Lung (tissue), 17 donors: ENCODE measurements at places on chromosomes 5 and 9.
A peak's percentile ranks its signal among the peaks of the same experiment; 100 is the strongest.

DNA sequence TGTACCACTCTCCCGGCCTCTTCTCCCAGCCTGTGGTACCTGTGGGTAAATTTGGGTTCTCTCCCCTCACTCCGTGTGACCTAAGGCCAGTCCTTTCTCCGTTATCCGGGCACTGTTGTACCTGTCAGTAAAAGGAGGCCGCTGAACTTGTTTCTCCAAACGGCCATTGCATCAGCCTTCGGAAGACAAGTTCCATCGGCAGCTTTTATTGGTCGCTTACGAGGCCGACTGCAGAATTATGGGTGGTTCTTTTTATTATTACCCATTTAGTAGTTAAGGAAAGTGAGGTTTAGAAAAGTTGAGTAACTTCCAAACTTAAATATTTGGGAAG lies 558 bp downstream of the GRPEL2 start:
- peak overlapping the region; percentile 93 for H3K4me3 ChIP-seq
- peak overlapping the region; percentile 86 for H3K27ac ChIP-seq
- peak; percentile 34 for DNase-seq

GRCh38 chr5:79396265-79396664 lies 117.7 kb downstream of the HOMER1 start:
- peaks cover 4% of the 10 kb centered on the region for H3K36me3 ChIP-seq
- no peaks in the 10 kb centered on the region for H3K4me1 ChIP-seq
- no peak overlapping the region for H3K27ac ChIP-seq

GRCh38 chr5:137158691-137159090 lies 340.4 kb downstream of the SPOCK1 start:
- DNase-seq: no peak
- H3K4me3 ChIP-seq: no peak overlapping the region
- H3K36me3 ChIP-seq: no peaks in the 10 kb centered on the region
- H3K4me1 ChIP-seq: no peaks in the 10 kb centered on the region
- no peak overlapping the region for H3K27ac ChIP-seq
- peaks cover 21% of the 10 kb centered on the region for H3K27me3 ChIP-seq

DNA sequence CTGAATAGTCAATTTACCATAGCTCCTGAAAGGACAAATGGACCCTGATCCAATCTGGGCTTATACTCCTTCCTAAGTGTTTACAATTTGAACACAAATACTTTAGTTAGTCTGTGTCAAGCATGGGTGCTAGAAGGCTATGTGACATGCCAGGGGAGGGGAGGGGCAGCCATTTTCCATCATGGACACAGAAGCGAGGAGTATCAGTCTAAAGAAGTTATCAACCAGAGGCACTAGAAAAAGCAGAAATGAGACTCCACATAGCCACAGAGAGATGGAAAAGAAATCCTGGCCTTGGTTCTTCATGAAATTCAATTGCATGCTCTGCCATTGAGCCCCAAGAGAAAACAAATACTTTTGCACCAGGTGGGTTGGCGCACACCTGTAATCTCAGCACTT lies 61.8 kb downstream of the NR6A1 start:
- H3K4me1 ChIP-seq: peaks cover 6% of the 10 kb centered on the region
- H3K27ac ChIP-seq: no peak overlapping the region
- no peak overlapping the region for H3K4me3 ChIP-seq
- no peaks in the 10 kb centered on the region for H3K27me3 ChIP-seq
- DNase-seq: no peak
- H3K36me3 ChIP-seq: no peaks in the 10 kb centered on the region

GRCh38 chr9:95891067-95891671 lies 15.7 kb downstream of the ERCC6L2 start:
- no peak overlapping the region for H3K4me3 ChIP-seq
- H3K27me3 ChIP-seq: no peaks in the 10 kb centered on the region
- peaks cover 1% of the 10 kb centered on the region for H3K36me3 ChIP-seq
- H3K4me1 ChIP-seq: no peaks in the 10 kb centered on the region

DNA sequence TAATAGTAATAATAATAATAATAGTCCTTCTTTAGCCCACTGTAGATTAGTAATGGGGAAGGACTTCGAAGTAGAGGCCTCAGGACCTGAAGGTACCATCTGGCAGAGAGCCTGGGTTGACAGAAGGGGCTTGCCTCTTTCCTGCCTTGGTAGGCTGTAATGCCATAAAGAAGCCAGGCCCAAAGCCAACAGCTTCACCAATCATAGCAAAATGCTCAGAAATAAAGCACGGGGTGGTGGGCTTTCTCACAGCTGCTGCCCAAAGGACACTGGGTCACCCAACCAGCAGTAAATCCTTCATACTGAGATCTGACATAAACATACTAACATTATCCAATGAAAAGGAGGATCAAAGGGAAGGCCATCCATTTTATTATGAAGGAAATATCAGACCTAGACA lies 70.7 kb downstream of the SUSD1 start:
- no peaks in the 10 kb centered on the region for H3K27me3 ChIP-seq
- H3K36me3 ChIP-seq: no peaks in the 10 kb centered on the region
- H3K4me3 ChIP-seq: no peak overlapping the region
- no peaks in the 10 kb centered on the region for H3K4me1 ChIP-seq
- no peak for DNase-seq

- H3K4me3 ChIP-seq: no peak overlapping the region
- peaks cover 11% of the 10 kb centered on the region for H3K4me1 ChIP-seq
- H3K36me3 ChIP-seq: no peaks in the 10 kb centered on the region
- no peaks in the 10 kb centered on the region for H3K27me3 ChIP-seq
- no peak overlapping the region for H3K27ac ChIP-seq
- DNase-seq: no peak
These were observed 133.0 kb upstream of the IQGAP2 start for GRCh38 chr5:76269932-76270610.

- no peak overlapping the region for H3K27ac ChIP-seq
- DNase-seq: no peak
- H3K27me3 ChIP-seq: no peaks in the 10 kb centered on the region
These were observed 208.1 kb downstream of the ARHGAP26 start for GRCh38 chr5:142978252-142978651.

DNA sequence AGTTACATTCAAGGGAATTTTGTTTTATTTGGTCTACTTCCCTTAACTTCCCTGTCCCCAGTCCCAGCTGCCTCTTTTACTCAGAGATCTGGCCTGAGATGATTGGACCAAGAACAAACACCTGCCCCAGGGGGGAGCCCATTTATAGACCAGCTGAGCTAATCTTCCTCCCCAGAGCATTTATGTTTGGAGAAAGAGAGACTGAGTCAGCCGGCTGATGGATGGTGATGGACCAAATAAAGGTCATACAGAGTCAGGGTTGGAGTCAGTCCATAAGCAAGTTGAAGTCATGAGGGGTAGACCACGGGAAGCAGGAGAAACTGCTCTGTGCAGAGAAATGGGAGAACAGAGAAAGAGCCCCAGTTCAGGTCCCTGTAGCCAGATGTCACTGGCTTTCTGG lies 77.7 kb downstream of the TMEM174 start:
- H3K36me3 ChIP-seq: no peaks in the 10 kb centered on the region
- H3K4me1 ChIP-seq: no peaks in the 10 kb centered on the region
- H3K4me3 ChIP-seq: no peak overlapping the region
- H3K27me3 ChIP-seq: peaks cover 6% of the 10 kb centered on the region

DNA sequence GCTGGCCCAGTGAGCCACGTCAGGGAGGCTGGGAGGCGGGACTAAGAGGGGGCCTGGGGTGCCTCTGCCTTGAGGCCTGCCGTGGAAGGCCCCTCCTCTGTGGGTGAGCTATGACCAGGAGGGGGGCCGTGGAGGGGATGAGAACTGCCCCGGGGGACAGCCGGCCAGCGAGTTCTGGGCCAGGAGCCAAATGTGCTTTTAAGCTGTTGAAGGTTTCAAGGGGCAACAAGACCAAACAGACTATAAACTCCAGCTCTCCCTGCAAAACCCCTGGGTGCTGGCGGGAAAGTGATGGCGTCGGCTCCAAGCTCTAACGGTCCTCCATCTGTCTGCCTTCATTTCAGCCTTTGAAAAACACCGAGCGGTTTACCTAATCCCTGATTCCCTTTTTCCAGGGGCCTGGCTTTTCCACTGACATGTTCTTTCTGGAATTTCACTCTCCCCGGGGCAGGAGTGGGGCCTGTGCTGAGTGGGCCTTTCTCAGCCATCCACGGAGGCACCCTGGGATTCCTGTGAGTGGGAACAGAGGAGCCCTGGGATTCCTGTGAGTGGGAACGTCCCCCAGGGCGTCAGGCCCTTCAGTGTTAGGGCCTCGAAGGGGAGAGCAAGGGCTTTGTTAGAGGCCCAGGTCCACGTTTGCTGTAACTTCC lies 65.6 kb downstream of the COL5A1 start:
- peak overlapping the region; percentile 76 for H3K27ac ChIP-seq
- no peak overlapping the region for H3K4me3 ChIP-seq
- no peaks in the 10 kb centered on the region for H3K36me3 ChIP-seq

DNA sequence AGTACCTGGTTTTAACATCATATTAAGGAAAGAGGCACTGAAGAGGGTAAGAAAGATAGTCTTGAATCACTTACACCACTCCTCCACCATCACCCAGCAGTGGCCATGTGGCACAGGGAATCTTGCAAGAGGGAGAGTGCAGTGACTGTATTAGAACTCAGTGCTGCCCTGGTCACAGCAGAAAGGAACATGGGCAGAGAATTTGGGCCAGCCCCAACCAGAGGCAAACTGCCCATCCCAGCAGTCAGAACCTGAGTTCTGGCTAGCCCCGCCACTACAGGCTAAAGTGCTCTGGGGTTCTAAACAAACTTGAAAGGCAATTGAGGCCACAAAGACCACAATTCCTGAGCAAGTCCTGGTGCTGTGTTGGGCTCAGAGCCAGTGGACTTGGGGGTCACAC lies 16.7 kb upstream of the EFNA5 start:
- no peak overlapping the region for H3K4me3 ChIP-seq
- H3K27me3 ChIP-seq: no peaks in the 10 kb centered on the region
- H3K4me1 ChIP-seq: no peaks in the 10 kb centered on the region
- no peak overlapping the region for H3K27ac ChIP-seq
- no peak for DNase-seq

GRCh38 chr9:31272456-31273295 lies 1111.8 kb upstream of the ACO1 start:
- no peak overlapping the region for H3K27ac ChIP-seq
- no peak for DNase-seq
- H3K36me3 ChIP-seq: no peaks in the 10 kb centered on the region

DNA sequence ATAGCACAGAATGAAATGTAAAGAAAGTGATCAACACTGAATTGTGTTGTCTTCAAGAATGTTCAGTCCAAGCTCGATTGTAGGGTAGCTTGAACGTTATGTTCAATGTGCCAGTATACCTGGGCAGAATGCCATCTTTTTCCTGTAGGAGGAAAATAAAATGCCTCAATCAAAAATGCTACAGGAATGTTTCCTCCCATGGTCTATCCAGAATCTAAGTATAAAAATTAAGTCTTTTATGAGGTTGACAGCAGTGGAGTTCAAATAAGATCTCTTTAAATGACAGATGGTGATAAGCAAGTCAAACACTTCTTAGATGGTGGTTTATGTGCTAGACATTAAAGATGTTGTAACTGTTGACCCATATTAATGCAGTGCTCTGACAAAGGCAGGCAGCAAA lies 488.6 kb downstream of the CSNK1G3 start:
- no peak overlapping the region for H3K4me3 ChIP-seq
- no peaks in the 10 kb centered on the region for H3K36me3 ChIP-seq
- H3K27ac ChIP-seq: no peak overlapping the region

DNA sequence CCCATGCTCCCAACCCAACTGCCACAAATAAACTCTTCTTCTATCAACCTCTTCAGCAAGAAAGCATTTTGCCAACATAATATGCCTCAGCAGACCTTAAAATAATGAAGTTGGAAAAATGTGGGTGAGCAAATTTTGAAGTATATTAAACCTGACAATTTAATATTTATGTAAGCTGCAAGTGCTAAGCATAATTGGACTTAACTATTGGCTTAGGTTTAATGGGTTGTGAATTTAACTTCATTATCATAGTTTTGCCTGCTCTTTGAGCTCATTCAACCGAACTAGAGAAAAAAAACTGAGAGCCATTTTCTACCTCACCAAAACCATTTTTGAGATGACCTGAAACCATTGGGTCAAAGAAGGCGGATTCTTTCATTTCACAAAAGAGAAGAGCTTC lies 805.5 kb upstream of the DMAC1 start:
- H3K4me3 ChIP-seq: no peak overlapping the region
- H3K27ac ChIP-seq: no peak overlapping the region
- DNase-seq: no peak
- no peaks in the 10 kb centered on the region for H3K4me1 ChIP-seq
- H3K27me3 ChIP-seq: no peaks in the 10 kb centered on the region

DNA sequence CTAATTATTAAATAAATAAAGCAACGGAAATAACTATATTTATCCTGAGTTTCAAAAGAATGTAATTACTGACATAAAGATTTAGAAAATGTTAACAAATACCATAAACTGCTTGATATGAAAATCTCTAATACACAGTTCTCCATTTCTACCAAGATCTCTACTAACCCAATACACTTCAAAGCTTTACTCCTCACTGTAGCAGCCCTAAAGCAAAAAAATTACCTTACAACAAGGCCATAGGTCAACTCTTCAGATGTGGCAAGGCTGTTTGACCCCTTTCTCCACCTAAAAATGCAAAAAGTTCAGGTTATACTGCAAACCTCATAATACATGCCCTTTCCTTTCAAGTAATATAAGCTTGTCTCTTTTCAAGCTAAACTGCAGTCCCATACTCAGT lies 96.7 kb downstream of the UGCG start:
- H3K36me3 ChIP-seq: peaks cover 1% of the 10 kb centered on the region
- H3K27me3 ChIP-seq: no peaks in the 10 kb centered on the region
- no peak overlapping the region for H3K4me3 ChIP-seq
- no peaks in the 10 kb centered on the region for H3K4me1 ChIP-seq

DNA sequence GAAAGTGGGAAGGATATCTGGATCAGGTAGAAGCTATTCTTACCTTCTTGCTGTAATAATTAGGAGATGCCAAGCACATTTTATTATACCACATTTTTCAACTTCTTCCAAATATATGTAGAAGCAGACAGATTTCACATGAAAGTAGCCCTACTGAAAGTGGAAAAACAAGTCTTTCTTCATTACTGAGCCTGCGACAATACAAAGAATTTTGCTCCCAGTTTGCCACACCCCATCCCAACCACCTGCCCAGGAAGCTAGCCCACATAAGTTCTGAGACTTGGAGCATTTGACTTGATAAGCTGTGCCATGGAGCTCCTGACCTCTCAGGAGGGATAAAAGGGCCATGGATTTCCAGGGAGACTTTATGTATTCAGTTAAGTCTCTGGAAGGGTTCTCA lies 249.1 kb upstream of the ADCY2 start:
- H3K36me3 ChIP-seq: no peaks in the 10 kb centered on the region
- DNase-seq: peak; percentile 73
- no peak overlapping the region for H3K4me3 ChIP-seq
- H3K27me3 ChIP-seq: no peaks in the 10 kb centered on the region
- no peaks in the 10 kb centered on the region for H3K4me1 ChIP-seq

DNA sequence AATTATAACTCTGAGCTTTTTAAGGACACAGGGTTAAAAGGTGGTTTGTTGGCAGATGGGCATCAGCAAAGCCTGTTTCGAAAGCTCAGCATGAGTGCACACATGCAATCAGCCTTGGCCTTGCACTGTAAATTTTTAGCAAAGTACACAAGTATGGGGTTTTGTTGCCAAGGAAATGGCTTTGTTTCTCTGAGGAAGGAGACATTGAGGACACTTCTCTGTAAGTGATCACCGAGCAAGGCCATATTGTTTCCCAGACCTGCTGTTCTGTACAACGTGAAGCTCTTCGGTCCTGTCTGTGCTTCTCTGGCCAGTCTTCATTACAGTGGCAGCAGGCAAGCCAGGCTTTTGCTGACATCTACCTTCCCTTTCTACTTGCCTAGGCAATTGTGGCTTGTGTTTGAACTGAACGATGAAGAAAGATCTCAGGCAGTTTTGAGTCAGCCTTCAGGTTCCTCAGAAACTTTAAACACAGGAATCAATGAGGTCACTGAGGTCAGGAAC lies 27.9 kb upstream of the GLRX start:
- no peaks in the 10 kb centered on the region for H3K36me3 ChIP-seq
- DNase-seq: peak; percentile 33
- no peak overlapping the region for H3K27ac ChIP-seq
- H3K4me3 ChIP-seq: no peak overlapping the region

- DNase-seq: no peak
- peaks cover 23% of the 10 kb centered on the region for H3K36me3 ChIP-seq
- no peaks in the 10 kb centered on the region for H3K27me3 ChIP-seq
- no peaks in the 10 kb centered on the region for H3K4me1 ChIP-seq
These were observed 7.3 kb downstream of the CDC26 start for GRCh38 chr9:113267911-113268566.
